Dermis microvascular lymphatic vessel endothelial cell (primary cell): ENCODE measurements at places on chromosomes 1 and 21. TPM values are rescaled to one million over a fixed set of nuclear protein-coding genes. Genes with fewer than 3 reads are reported as not detected.

- DNase-seq = no peak
Observed at GRCh38 chr1:38117444-38117887, 70.9 kb upstream of the POU3F1 start.

DNA sequence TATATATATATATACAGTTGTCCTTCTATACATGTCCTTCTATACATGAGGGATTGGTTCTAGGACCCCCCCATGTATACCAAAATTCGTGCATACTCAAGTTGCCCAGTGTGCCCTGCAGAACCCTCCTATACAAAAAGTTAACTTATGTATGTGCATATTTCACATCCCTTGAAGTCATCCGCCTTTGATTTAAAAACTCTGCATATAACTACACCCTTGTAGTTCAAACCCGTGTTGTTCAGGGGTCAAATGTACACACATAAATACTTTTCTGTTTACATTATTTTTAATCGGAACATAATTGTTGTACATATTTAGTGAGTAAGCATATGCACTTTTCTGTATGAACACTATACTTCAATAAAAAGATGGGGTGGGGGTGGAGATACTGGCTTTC is 7.7 kb upstream of the ABL2 start:
- DNase-seq = no peak

DNA sequence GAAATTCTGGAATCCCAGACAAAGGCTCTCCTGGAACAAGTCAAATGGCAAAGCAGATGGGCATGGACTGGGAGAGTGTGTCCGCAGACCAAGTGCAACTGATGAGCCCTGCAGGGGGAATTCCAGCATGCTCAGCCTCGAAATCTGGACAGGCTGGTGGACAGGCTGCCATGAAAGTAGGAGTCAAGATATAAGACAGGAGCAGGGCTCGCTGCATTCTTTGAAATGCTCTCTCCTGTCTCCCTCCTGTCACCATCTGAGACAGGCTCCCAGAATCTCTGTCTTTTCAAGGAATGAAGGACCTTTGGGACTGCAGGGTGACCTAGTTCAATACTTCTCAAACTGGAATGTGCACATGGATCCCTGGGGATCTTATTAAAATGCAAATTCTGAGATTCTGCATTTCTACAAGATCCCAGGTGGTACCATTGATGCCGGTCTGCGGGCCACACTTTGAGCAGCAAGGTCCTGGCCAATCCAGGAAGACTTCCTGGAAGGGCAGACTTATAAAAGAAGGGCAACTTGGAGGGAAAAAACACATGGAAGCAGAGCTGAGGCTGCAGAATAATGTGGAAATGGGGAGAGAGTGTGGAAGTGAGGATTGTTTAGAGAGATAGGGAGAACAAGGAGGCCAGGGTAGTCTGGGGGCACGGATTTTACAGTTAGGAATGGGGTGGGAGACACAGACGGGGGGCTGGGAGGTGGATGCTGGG is 29.8 kb downstream of the TNNT2 start:
- no peak for DNase-seq

- no peak for DNase-seq
Observed at GRCh38 chr1:245879091-245879490, 628.0 kb downstream of the SMYD3 start.

DNA sequence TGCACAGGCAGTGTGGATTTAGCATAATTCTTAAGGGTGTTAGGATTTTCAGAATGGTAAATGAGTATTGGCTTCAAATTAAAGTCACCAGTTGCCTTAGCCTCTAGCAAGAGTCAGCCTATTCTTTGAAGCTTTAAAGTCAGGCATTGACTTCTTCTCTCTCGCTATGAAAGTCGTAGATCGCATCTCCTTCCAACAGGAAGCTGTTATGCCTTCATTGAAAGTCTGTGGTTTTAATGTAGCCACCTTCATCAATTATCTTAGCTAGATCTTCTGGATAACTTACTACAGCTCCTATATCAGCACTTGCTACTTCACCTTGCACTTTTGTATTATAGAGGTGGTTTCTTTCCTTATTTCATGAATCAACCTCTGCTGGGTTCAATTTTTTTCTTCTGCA is 320.2 kb downstream of the PTPRC start:
- DNase-seq = no peak

CRYBG2 gene
- 0.25 and 0.51 TPM in 2 replicates for total RNA-seq

CYP4A11 gene
- total RNA-seq = not detected in 2 replicates

KCNQ4 gene
- total RNA-seq = under 0.01 TPM in 1 of 2 replicates, not detected in the other
